RCC 7860 (cell line): ENCODE measurements at places on chromosomes 16 and 17.

GRCh38 chr17:6903326-6903900 lies 71.9 kb upstream of the TEKT1 start:
- no peak for DNase-seq

DNA sequence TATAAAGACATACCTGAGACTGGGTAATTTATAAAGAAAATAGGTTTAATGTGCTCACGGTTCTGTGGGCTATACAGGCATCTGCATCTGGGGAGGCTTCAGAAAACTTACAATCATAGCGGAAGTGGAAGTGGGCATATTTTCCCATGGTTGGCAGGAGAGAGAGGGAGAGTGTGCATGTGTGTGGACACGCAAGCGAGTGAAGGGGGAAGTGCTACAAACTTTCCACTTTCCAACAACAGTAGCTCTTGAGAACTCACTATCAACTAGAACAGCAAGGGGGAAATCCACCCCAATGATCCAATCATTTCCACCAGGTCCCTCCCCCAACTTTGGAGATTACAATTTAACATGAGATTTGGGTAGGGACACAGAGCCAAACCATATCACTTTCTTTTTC lies 11.1 kb downstream of the TAOK1 start:
- no peak for DNase-seq

- DNase-seq: no peak
Measured at GRCh38 chr16:48497932-48498768, 111.8 kb downstream of the N4BP1 start.

GRCh38 chr17:37676115-37676925 lies 33.1 kb upstream of the DDX52 start:
- peak; percentile 64 for DNase-seq

DNA sequence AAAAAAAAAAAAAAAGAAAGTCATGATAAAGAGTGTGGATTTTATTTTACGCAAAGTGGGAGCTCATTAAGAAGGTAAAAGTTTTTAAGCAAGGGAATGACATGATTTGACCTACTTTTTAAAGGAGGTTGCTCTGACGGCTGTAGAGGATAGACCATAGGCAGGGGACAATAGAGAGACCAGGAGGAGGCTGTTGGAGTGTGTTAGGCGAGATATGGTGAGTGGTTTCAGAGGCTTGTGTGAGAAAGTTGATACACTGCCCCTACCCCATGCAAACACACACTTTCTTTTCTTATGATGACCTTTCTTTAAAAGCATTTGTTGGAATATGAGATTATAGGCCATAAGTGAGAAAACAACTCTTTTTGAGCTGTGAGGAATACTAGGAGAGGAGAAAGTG lies 82.0 kb downstream of the FTO start:
- no peak for DNase-seq

- DNase-seq: no peak
Measured at GRCh38 chr16:88616320-88616719, 22.1 kb upstream of the IL17C start.

DNA sequence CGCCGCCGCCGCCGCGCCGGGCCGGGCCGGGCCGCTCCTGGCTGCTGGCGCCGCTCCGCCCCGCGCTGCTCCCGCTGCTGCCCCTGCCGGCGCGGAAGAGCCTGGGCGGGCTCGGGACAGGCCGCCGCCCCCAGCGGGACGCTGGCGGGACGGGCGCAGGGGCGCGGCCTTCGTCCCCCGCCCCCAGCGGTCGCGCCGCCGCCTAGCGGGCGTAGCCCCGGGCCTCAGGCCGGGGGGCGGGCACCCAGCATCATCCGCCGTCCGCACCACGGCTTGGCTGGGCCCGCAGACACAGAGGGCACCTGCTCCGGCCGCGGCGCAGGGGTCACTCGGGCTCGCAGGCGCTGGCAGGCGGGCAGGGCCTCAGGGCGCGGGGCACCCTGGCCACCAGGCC lies at the start of gene AMFR:
Gene AMFR, minus strand, starts transcription at position 107 of the 394 bp plus-strand sequence. CDS start 218 bp downstream, outside the sequence.
- DNase-seq: peak; percentile 55

- no peak for DNase-seq
Measured at GRCh38 chr17:79654350-79654959, 43.6 kb upstream of the RBFOX3 start.

- DNase-seq: no peak
Measured at GRCh38 chr17:42853597-42853967, 2.6 kb downstream of the AOC3 start.

- no peak for DNase-seq
Measured at GRCh38 chr17:28926786-28927185, 23.9 kb upstream of the DHRS13 start.

DNA sequence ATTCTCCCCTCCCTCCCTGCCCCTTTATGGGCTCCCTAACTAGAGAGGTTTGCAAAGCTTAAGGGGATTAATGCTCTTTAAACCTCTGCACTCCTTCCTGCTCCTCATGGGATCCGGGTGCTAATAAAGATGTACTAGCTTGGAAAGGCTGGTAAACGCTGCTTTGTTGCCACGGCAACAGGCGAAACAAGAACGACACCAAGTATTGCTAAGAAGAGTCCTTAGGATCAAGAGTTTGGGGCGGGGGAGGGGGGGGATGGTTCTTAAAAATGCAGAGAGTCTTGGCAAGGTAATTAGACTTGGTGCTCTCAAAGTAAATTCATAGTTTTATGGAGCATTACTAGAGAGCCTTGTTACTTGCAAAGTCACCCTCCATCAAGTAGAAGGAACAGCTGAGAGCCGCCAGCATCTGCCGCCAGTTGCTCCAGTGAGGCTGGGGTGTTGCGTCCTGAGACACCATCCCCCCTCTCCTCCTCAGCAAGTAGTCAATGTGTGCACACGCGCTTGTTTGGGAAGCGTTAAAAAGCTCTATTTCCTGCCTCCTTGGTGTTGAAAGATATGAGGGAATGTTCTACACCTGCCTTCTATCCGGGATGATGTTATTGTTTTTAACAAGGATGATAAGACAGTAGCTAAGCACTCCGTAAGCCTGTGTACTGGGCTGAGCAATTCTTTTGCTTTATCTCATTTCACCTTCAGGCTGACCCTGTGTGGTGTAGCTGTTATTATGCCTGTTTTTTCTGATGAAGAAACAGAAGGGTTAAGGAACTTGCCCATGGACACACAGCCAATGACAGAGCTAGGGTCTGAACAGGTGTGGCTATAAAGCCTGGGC lies 190.9 kb downstream of the CCDC182 start:
- peak; percentile 5 for DNase-seq

- peak; percentile 19 for DNase-seq
Measured at GRCh38 chr16:57647136-57647875, 18.9 kb downstream of the ADGRG1 start.

- no peak for DNase-seq
Measured at GRCh38 chr17:69333561-69333960, 6.6 kb upstream of the ABCA5 start.

GRCh38 chr16:53085931-53086421 lies 31.2 kb downstream of the CHD9 start:
- DNase-seq: no peak

GRCh38 chr16:4615384-4616046 lies 827 bp upstream of the UBALD1 start:
- no peak for DNase-seq

DNA sequence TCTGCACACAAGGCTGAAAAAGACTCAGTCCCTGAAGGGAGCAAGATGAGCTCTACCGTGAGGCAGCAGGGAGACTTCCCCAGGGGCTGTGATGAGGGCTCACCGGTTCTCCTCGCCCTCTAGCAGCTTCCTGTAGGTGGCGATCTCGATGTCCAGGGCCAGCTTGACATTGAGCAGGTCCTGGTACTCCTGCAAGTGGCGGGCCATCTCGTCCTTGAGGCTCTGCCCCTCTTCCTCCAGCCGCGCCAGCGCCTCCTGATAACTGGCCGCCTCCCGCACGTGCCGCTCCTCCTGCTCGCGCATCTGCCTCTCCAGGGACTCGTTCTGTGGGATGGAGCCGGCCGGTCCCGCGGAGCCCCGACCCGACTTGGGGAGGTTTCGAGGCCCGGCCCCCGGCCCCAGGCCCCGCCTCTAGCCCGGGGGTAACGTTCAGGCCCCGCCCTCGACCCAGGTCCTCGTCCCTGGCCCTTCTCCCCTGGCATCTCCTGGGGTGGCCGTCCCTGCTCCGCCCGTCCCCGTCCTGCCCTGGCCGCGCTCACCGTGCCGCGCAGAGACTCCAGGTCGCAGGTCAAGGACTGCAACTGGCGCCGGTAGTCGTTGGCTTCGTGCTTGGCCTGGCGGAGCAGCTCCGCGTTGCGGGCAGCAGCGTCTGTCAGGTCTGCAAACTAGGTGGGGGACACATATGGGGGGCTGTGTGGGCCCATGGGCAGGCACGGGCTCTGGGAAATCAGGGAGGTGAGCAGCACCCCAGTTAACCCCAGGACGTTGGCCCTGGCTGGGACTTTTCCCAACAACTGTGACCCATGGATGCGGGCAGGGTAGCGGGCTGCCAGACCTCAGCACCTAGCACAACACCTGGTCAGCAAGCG lies 3.9 kb downstream of the GFAP start:
- no peak for DNase-seq

GRCh38 chr16:23207485-23207884 lies 24.9 kb downstream of the SCNN1G start:
- DNase-seq: no peak

- DNase-seq: no peak
Measured at GRCh38 chr16:4365014-4365406, 6.6 kb upstream of the VASN start.

GRCh38 chr16:48261569-48261968 lies 14.2 kb upstream of the ABCC11 start:
- DNase-seq: no peak

DNA sequence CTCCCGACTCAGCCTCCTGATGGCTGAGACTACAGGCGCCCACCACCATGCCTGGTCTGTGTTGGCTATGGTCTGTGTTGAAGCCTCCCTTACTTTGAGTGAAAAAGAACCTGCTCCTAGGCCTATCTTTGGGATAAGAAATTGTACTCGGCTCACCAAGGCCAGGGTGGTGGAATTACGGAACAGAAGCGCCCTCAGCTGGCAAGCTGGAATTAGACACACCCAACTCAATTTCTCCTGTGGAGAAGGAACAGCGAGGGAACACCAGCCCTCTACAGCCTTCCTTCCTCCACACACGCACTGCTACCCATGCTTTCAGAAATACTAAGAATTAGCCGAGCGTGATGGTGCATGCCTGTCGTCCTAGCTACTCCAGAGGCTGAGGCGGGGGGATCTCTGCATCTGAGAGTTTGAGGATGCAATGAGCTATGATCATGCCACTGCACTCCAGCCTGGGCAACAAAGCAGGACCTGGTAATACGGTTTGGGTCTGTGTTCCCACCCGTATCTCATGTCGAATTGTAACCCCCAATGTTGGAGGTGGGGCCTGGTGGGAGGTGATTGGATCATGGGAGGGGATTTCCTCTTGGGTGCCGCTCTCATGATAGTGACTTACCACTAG lies 40.1 kb upstream of the RBBP6 start:
- no peak for DNase-seq

DNA sequence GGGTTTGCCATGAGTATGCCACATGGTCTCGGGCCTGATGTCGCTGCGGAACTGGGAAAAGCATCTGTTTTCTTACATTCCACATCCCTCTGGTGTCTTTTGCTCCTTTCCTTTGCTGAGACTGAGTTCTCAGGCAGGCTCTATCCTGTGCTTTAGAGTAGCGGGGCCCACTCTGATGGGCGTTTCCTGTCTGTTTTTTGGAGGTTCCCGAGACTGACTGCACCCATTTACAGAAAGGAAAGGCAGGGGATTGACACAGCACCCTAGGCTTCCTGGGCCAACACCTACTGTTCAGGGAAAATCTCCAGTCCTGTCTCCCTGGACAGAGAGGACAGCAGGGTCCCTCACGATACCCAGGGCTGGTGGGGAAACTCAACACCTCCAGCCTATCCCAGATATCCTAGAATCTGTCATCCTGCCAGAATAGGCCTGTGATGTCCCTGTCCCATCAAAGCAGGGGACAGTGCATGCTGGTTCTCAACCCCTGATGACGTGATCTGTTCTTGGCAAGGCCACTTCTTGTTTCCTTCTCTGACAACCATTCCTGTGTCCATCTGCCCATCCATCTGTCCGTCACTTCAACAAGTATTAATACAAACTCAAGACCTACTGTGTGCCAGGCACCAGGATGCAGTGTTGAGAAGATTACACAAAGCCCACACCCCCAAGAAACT lies 42.2 kb downstream of the ACTG1 start:
- DNase-seq: no peak

DNA sequence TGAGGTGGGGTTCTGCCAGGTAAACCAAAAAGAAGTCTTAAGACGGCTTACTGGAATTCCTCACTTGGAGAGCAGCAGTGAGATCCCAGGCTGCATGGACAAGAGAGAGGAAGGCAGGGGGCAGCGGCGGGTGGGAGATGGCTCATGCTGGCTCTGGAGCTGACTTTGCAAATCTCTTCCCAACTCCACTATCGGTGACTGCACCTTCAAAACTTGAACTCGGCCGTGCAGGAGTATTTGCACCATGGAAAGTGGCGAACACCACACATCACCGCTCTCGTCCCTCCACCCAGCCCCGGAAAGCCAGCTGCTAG lies 16.7 kb downstream of the CA5A start:
- no peak for DNase-seq

DNA sequence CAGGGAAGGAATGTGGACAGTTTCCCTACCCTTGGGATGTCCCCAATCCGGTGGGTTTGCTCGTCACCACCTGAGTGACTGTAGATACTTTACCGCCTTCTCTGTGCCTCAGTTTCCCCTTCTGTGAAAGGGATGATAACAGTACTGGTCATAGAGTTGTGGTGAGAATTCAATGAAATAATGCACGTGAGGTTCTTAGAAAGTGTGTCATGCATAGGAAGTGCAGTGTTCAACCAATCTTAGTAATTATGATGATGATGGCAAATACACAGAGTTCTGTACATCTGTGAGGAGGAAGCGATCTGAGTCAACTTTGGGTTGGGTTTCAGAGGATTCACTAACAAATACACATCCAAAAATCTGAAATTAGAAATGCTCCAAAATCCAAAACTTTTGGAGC lies 114.6 kb upstream of the HS3ST2 start:
- no peak for DNase-seq

DNA sequence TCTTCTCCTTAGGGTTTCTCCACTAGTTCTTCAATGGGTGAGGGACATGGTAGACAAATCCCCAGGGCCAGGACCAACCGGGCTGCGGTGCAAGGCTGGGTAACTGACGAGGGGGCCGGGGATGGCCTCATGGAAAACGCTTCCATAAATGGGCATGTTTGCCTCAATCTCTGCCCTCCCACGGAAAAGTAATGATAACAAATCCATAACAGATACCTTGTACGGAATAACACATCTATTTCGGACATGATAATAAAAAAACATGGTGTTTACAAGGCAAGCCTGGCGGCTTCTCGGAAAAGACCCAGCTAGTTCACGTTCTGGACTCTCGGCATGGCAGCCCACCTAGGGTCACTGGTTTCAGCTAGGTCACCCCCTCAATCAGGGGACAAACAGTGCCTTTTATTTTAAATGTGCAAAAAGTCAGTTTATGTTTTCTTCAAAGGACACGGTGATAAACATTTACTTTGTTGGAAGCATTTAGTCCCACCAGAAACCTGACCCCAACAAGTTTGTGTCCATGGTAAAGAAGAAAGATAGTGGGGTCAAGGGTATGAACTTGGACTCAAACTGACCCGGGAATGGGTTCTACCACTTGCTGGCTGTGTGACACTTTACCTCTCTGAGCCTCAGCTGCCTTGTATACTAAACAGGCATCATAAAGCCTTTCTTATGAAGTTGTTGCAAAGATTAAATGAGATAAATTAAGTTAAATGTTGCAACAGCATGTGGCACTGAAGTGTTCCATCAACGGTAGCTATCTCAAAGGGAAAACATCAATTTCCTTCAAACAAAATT lies 1.7 kb downstream of the MYH11 start:
- DNase-seq: no peak
